ENCODE measurements at places on chromosomes 2 and 18. TPM values are rescaled to one million over a fixed set of nuclear protein-coding genes. Genes with fewer than 3 reads are reported as not detected.

Gene ACKR3
- total RNA-seq: 40.5 TPM

Gene SCN2A
- 0.73 TPM for total RNA-seq

Gene DPP10
- total RNA-seq: not detected

Gene RANBP2
- total RNA-seq: 58.6 TPM

Gene GALNT5
- total RNA-seq: 5.3 TPM

Gene PIAS2
- 50.6 TPM for total RNA-seq

GRCh38 chr2:219460424-219460926 lies 25.8 kb downstream of the SPEG start:
- peak; percentile 95 for DNase-seq

DNA sequence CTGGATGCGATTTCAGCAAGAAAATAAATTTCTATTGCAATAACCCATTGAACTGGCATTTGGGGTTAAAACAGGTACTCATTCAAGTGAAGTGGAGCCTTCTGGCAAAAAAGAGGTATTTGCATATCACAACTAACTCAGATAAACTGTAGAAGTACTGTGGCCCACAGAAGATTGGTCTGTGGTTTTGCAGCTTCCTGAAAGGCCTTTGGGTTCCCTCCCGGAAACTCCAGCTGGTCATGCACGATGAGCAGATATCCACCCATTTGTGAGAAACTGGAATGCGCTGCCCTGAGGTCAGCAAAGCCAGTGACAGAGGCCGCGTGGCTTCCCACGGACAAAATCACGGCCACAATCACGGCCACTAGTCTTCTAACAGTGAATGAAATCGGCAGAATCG lies 106.3 kb downstream of the EPHA4 start:
- DNase-seq: no peak

- no peak for DNase-seq
These were observed 19.5 kb downstream of the C2orf74 start for GRCh38 chr2:61181382-61182058.

DNA sequence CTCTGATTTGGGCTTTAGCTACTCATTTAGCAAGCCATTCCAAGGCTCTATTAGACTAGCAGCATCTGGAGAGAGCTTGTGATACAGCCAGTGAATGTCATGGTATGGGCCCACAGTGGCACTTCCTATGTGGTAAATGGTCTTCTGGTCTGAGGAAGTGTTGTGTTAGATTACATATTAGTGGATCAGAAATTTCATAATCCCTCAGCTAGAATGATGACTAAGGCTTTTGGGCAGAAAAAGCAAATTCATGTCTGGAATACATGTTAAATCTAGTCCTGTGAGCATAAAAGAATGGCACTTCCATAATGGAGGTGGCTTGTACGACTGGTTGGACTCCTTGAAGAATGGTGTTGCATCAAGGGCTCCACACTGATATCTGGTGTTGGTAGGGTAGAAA lies 436.8 kb upstream of the CWC22 start:
- no peak for DNase-seq

DNA sequence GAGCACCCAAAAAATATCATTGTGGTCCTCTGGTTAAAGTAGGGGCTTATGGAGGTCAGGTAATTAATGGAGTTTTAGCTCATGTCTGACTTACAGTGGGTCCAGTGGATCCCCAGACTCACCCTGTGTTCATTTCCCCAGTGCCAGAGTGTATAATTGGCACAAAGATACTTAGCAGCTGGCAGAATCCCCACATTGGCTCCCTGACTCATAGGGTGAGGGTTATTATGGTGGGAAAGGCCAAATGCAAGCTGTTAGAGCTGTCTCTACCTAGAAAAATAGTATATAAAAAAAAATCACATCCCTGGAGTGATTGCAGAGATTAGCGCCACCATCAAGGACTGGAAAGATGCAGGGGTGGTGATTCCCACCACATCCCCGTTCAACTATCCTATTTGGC lies 1067.6 kb upstream of the ACVR2A start:
- no peak for DNase-seq

GRCh38 chr18:53489266-53489665 lies 735.2 kb downstream of the MBD2 start:
- DNase-seq: no peak

GRCh38 chr2:97806738-97807618 lies 93.6 kb downstream of the ZAP70 start:
- peak; percentile 91 for DNase-seq

DNA sequence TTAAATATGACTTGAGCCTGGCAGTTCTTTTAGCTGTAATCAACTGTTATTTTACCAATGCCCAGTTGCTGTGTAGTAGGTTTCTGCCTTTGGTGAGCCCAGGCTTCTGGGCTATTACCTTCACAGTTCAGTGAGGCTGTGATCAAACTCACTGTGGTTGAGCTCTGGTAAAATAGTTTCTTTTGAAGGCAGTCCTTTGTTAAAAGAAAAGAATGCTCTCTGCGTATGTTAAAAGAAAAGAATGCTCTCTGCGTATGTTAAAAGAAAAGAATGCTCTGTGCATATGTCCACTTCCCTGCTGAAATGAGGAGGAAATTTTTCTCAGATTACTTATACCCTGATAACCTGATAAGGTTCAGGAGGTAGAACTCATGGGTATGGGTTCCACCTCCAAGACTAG lies 244.3 kb downstream of the RNF144A start:
- no peak for DNase-seq

- DNase-seq: no peak
These were observed 66.6 kb downstream of the CTIF start for GRCh38 chr18:48605408-48605845.

GRCh38 chr2:71337776-71338175 lies 6.2 kb downstream of the ZNF638 start:
- DNase-seq: no peak

DNA sequence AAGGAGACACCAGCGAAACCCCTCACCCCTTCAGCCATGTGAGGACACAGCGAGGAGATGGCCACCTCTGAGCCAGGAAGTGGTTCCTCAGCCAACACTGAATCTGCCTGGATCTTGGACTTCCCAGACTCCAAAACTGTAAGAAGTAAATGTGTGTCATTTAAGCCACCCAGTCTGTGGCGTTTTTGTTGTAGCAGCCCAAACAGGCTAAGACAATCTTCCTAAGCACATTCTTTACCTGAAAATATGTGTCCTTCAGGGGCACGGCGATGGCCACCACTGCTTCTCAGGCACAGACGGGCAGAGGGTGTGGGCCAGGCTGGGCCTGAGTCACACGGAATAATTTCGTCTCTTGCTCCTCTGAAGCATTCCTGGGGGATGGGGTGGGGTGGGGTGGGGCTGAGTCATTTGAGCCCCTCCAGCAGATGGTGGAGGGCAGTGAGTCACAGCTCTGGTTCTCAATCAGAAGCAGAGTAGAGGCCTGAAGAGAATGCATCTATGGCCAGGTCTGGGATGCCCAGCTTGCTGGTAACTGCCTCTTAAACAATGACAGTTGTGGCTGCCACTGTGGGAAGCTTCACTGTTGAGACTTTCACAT lies 142.4 kb downstream of the CAPN13 start:
- peak; percentile 81 for DNase-seq

DNA sequence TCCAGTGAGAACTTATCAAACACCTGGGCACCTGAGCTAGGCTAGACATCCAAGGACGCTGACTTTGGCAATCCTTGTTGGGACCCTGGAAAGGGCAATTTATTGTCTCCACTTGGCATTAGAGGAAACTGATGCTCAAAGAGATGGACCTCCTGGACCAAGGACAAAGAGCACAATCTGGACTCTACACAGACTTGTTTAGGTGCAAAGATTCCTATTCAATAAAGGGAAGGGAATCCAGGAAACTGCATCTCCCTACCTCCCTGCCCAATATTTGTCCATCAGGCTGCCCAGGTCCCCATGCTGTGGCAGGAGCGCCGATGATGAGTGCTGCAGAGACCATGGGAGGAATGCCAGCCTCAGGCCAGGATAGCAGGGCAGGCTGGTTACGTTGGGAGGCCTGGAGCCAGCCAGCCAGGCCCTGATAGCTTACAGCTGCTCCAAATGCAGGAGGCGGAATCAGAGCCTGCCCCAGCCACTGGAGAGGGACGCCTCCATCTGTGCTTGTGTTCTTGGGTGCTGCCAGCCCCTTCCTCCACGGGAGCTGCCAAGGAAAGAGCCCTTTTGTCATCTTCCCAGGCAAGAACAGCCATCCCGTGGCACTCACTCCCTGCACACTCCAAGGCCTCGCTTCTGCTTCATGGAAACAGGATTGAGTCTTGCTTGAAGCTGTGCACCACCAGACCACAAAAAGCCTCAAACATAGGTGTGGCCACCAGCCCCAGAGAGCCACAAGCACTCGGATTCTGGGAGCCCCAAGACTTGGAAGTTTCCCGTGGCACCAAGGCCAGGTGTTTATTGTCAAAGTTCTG lies 60.0 kb downstream of the HS1BP3 start:
- DNase-seq: no peak

DNA sequence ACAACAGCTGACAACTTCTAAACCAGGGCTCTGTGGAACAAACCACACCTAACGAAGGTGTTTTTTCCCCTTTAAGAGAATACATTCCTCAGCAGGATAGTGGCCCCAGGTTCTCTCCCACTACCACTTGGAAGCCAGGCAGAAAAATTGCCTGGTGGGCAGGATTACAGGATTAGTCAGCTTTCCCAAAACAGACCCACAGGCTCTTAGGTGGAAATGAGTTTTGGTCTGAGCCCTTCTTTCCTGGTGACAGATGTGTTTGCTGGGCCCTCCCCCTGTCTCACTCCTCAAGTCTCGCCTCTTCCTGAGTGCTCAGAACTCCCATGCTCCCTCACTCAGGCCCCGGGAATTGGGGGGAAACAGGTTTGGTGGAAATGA lies 139.4 kb upstream of the HAAO start:
- no peak for DNase-seq

GRCh38 chr18:23825978-23826405 lies 136.7 kb downstream of the LAMA3 start:
- DNase-seq: no peak

- no peak for DNase-seq
These were observed 491.4 kb upstream of the CRIM1 start for GRCh38 chr2:35864141-35864540.

DNA sequence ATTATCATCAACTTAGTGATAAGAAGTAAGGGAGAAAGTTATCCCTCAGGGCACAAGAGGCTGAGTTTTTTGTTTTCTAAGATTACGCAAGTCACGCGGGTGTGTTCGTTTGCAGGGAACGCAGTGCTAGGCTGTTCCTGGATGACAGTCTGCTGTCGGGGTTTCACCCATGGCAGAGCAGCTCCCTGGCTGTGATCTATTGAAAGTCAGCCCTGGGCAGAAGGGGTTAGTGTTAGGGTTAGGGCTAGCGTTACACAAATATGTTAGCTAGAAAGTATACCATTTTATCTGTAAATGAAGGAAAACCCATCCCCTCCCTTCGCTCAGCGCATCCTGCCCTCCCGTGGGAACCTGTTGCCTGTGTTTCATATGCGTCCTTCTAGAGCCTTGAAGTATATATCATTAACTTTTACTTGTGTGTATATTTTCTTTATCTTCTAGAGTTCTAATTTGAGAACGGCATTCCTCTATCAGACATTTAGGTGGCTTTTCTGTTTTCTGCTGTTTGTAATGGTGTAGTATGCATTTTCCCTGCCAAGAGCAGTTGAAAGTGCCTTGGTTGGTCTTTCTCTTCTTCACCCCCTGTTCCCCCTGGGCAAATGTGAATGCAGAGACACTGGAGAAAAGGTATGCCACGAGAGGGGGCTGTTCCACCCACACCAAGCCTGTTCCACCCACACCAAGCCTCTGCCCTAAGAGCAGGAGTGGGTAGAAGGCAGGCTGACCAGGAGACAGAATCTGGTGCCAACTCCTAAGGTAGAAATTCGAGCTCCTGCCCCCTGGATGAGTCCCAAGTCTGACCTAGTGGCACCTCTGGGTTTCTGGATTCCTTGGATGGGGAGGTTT lies 47.0 kb downstream of the ARMC9 start:
- DNase-seq: no peak

Measured in osteocyte (in vitro differentiated cells).